Upper lobe of left lung (tissue), 6 donors: ENCODE measurements at places on chromosomes 6 and 20. TPM values are rescaled to one million over a fixed set of nuclear protein-coding genes. Genes with fewer than 3 reads are reported as not detected.

- no peaks in the 10 kb centered on the region for H3K36me3 ChIP-seq
- peak overlapping the region; percentile 5 for H3K27ac ChIP-seq
- H3K27me3 ChIP-seq = no peaks in the 10 kb centered on the region
- DNase-seq = no peak
Measured at GRCh38 chr6:27156874-27157458, 90.5 kb upstream of the PRSS16 start.

- H3K4me1 ChIP-seq = no peaks in the 10 kb centered on the region
- H3K27me3 ChIP-seq = no peaks in the 10 kb centered on the region
- DNase-seq = no peak
- no peaks in the 10 kb centered on the region for H3K36me3 ChIP-seq
- H3K4me3 ChIP-seq = no peak overlapping the region
- no peak overlapping the region for H3K27ac ChIP-seq
Measured at GRCh38 chr6:167235005-167235404, 56.1 kb upstream of the UNC93A start.

GRCh38 chr6:134954272-134955000 lies 4.5 kb upstream of the ALDH8A1 start:
- no peaks in the 10 kb centered on the region for H3K27me3 ChIP-seq
- no peaks in the 10 kb centered on the region for H3K4me1 ChIP-seq
- no peak overlapping the region for H3K4me3 ChIP-seq
- no peak for DNase-seq
- H3K36me3 ChIP-seq = no peaks in the 10 kb centered on the region
- H3K27ac ChIP-seq = no peak overlapping the region

- peak overlapping the region; percentile 71 for H3K27ac ChIP-seq
- H3K4me1 ChIP-seq = peaks cover 38% of the 10 kb centered on the region
- no peaks in the 10 kb centered on the region for H3K27me3 ChIP-seq
- H3K4me3 ChIP-seq = no peak overlapping the region
- DNase-seq = no peak
Measured at GRCh38 chr6:34243131-34243771, 5.6 kb downstream of the SMIM29 start.

DNA sequence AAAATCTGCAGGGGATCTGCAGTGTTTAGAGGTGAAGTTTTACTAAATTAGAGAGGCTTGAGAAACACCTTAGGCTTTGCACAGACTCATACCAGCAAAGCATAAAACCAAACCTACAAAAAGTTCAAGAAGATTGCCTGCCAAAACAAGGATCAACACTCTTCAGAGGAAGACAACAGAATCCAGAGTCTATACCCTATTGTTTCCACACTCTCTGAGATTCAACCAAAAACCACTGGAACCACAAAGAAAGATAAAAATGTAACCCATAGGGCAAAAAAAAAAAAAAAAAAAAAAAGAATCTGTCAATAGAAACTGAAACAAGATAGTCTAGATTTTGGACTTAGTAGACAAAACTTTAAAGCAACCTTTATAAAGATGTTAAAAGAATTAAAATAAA lies 102.7 kb downstream of the ANKRD60 start:
- no peaks in the 10 kb centered on the region for H3K27me3 ChIP-seq
- no peak overlapping the region for H3K27ac ChIP-seq
- no peaks in the 10 kb centered on the region for H3K36me3 ChIP-seq
- peaks cover 2% of the 10 kb centered on the region for H3K4me1 ChIP-seq
- H3K4me3 ChIP-seq = no peak overlapping the region

GRCh38 chr20:7383216-7383615 lies 557.0 kb downstream of the HAO1 start:
- no peak overlapping the region for H3K27ac ChIP-seq
- H3K4me1 ChIP-seq = no peaks in the 10 kb centered on the region
- H3K27me3 ChIP-seq = no peaks in the 10 kb centered on the region
- no peak overlapping the region for H3K4me3 ChIP-seq
- no peaks in the 10 kb centered on the region for H3K36me3 ChIP-seq
- DNase-seq = no peak

DNA sequence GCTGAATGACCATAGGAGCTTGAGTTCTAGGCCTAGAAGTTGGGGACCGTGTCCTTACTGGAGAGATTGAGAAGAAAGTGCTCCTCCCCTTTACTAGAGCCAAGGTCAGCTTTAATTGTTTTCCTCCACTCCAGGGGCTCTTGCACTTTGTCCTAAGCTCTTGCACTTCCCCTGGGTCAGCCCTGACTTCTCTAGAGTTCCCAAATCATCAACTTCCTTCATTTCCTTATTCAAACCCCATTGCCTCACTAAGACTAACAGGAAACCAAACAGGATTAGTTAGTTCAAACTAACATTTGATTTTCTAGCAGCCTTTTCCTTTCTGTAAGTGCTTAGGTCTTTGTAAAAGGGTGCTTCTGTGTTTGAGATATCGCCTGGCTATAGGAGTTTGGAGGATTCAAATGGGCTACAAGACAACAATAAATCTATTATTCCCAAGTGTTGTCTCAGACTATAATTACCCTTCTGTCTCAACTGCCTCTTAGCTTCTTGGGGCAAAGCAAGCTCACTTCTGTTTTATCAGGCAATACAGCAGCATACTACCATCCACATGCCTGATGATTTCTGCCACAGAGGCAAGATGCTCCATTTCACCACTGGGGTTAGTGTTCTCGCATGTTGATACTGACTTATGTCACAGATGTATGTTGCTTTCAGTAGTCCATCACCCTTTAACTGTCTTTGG lies 12.8 kb upstream of the DTNBP1 start:
- DNase-seq = no peak
- H3K27me3 ChIP-seq = no peaks in the 10 kb centered on the region
- H3K36me3 ChIP-seq = no peaks in the 10 kb centered on the region
- no peaks in the 10 kb centered on the region for H3K4me1 ChIP-seq
- H3K27ac ChIP-seq = no peak overlapping the region

DNA sequence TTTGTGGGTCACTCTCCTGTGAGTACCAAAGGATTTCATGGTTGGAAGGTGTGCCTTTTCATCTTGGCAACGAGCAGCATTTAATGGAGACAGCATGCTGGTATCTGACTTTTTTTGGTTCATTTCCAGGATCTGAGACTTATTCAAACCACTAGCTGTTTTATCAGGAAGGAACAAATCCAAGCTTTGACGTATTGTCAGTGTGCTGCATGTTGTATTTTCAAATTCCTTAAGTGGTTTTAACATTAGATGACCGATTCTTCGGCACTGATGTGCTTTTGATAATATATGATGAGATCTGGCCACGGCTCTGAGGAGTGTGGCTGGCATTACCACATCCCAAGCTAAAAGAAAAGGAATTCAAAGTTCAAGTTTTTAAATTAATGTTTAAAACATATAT lies 6.4 kb downstream of the RMND1 start:
- H3K4me3 ChIP-seq = no peak overlapping the region
- peaks cover 4% of the 10 kb centered on the region for H3K36me3 ChIP-seq
- H3K27me3 ChIP-seq = no peaks in the 10 kb centered on the region
- H3K4me1 ChIP-seq = peaks cover 23% of the 10 kb centered on the region

GRCh38 chr6:53794720-53795339 lies at the start of gene LRRC1:
Gene LRRC1 (plus strand): TSS chr6:53795005. CDS start chr6:53795257, 252 bp downstream.
- H3K4me1 ChIP-seq = peaks cover 32% of the 10 kb centered on the region
- peak within 1 kb of the TSS; percentile 75 for H3K27ac ChIP-seq
- no peaks in the 10 kb centered on the region for H3K36me3 ChIP-seq
- DNase-seq = peak; percentile 99

GRCh38 chr20:36614781-36615557 lies 9.4 kb downstream of the RAB5IF start:
- H3K36me3 ChIP-seq = peaks cover 54% of the 10 kb centered on the region
- H3K4me1 ChIP-seq = no peaks in the 10 kb centered on the region
- H3K27ac ChIP-seq = no peak overlapping the region
- H3K4me3 ChIP-seq = no peak overlapping the region
- H3K27me3 ChIP-seq = no peaks in the 10 kb centered on the region
- no peak for DNase-seq

- peak overlapping the region; percentile 75 for H3K4me3 ChIP-seq
- peak; percentile 37 for DNase-seq
- peaks cover 19% of the 10 kb centered on the region for H3K4me1 ChIP-seq
Measured at GRCh38 chr6:21593927-21594415, 420 bp downstream of the SOX4 start.

DNA sequence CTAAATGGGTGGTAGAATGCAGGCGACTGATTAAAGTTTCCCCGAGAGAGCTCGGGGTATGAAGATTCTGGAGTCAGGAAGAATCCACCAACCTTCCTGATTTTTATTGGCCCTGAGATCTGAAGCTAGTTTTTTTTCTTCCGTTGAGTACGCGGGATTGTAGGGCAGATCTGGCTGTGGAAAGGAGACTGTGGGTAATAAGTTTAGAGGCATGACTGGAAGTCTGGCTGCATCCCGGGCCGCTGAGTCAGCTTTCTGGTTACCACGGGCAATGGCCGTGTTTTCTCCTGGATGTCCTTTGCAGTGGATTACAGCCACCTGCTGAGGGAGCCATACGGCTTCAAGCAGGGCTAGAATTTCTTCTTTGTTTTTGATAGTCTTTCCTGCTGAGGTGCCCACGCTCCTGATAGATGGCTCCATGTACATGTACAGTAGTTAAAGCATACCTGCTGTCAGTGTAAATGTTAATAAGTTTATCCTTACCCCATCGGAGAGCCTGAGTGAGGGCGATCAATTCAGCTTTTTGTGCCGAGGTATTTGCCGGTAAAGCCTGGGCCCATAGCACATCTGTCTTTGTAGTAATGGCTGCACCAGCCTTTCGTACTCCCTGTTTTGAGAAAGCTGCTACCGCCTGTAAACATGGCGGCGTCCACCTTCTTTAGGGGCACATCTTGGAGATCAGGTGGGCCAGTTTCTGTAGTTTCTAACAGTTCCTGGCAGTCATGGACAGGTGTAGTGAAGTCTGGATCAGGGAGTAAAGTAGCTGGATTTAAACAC lies 154.0 kb downstream of the TRIM27 start:
- no peaks in the 10 kb centered on the region for H3K4me1 ChIP-seq
- no peak for DNase-seq
- H3K27me3 ChIP-seq = peaks cover 8% of the 10 kb centered on the region
- no peak overlapping the region for H3K27ac ChIP-seq
- H3K36me3 ChIP-seq = no peaks in the 10 kb centered on the region

GRCh38 chr6:134372603-134373281 lies 54.8 kb upstream of the SGK1 start:
- no peak for DNase-seq
- H3K27ac ChIP-seq = peak overlapping the region; percentile 75
- H3K36me3 ChIP-seq = no peaks in the 10 kb centered on the region

The B3GALT4 gene
- total RNA-seq = 29.7 TPM

The SLC32A1 gene
- total RNA-seq = not detected

The HINT3 gene
- total RNA-seq = 29.3 TPM

The NKAIN4 gene
- not detected for total RNA-seq

The SLC17A3 gene
- 0.40 TPM for total RNA-seq

The MANEA gene
- 16.2 TPM for total RNA-seq

The GPLD1 gene
- 12.0 TPM for total RNA-seq

The AK9 gene
- total RNA-seq = 8.2 TPM

The GHRH gene
- total RNA-seq = not detected

The VSX1 gene
- not detected for total RNA-seq

The DNAJC5 gene
- total RNA-seq = 64.8 TPM

The RAB44 gene
- 3.1 TPM for total RNA-seq
